ENCODE measurements at places on chromosomes 12 and 14.

- no peak for DNase-seq
These were observed 2.0 kb upstream of the PPP1CC start for GRCh38 chr12:110744601-110745264.

GRCh38 chr12:39503439-39503838 is 60.5 kb upstream of the KIF21A start:
- no peak for DNase-seq

- DNase-seq, result no peak
These were observed 47.2 kb downstream of the SPPL3 start for GRCh38 chr12:120856980-120857379.

DNA sequence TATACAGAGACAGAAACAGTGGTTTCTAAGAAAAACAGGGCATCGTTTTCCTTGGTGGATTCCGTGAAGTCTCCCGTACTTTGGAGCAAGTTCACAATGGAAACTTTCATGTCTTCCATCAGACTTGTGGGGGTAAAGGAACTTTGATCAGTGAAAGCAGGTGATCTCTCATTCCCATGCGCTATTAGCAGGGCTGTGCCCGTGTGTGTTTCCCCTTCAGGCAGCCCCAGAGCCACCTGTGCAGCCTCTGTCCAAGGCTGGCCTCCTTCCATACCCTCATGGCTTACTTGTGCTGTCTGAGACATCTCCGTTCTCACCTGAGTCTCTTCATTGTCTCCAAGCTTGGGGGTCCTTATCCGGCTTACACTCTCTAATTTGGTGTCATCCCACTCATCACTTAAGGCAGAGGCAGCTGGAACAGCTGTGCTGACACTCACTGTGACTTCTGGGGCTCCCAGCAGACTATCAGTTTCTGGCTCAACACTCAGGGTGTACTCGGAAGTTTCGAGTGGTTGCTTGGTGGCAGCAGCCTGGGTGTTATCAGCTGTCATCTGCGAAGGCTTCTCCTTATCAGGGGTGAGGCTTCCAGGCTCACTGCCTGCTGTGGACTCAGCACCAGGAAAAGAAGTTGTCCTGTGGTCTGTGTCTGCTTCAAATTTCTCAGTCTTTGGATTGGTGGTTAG is 13.8 kb downstream of the ARMH4 start:
- no peak for DNase-seq

DNA sequence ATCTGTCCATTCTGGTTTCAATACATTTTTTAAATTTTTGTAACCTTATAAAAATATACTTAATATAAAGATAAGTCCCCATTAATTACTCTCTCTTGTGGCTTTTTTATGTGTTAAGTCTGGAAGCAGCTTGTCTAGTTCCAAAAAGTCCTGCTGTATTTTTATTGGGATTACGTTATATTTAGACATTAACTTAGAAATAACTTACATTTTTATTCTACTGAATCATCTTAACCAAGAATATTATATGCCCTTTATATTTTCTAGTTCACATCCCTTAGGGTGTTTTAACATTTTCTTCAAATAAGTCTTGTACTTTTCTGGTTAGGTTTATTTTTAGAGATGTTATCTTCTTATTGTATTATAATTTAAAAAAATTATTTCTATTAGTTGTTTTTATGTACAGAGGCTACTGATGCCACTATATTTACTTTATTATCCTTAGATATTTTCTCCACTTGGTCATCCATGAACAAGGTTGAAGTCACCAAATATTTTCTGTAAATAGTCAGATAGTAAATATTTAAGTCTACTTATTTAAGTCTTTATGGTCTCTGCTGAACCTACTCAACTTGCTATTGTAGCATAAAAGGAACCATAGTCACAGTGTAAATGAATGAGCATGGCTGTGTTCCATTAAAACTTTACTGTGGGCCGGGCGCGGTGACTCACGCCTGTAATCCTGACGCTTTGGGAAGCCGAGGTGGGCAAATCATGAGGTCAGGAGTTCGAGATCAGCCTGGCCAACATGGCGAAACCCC is 132.4 kb upstream of the NEDD1 start:
- DNase-seq, result no peak

GRCh38 chr14:59811815-59812214 is 58.8 kb downstream of the RTN1 start:
- DNase-seq, result no peak

DNA sequence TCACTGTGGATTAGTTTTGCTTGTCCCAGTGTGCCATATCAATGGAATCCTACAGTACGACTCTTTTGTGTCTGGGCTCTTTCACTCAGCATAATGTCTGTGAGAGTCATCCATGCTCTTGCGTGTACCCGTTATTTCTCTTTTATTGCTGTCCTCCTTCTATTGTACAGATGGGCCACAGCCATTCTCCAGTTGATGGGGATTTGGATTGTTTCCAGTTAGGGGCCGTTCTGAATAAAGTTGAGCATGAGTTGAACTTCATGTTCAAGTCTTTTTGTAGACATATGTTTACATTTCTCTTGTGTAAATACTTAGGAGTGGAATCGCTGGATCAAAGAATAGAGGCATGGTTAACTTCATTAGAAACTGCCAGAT is 38.3 kb downstream of the MYO1H start:
- DNase-seq, result no peak

DNA sequence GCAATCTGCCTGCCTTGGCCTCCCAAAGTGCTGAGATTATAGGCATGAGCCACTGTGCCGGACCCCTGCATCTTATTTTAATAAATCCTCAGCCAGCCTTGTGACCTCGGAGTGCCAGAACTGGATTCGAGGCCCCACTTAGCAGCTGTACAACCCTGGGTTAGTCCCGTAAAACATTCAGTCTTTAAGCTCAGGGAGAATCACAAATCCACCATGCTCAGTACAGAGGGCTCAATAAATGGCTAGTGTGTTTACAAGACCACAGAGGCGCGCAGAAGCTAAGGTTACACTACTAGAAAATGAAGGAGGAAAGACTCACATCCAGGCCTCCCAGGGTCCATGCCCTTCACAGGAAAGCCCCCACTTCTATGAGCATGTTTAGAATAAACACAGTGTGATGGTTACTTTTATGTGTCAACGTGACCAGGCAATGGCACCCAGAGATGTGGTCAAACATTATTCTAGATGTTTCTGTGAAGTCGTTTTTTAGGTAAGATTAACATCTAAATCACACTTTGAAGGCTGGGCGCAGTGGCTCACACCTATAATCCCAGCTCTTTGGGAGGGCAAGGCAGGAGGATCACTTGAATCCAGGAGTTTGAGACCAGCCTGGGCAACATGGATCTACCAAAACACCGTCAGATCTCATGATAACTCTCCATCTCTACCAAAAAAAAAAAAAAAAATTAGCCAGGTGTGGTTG is 55.3 kb downstream of the CLMN start:
- no peak for DNase-seq

- DNase-seq, result peak; percentile 7
These were observed 99.9 kb downstream of the PHETA1 start for GRCh38 chr12:111268738-111269572.

GRCh38 chr12:131535779-131536178 is 175.1 kb upstream of the SFSWAP start:
- no peak for DNase-seq

GRCh38 chr12:12481631-12482030 is 81.0 kb downstream of the DUSP16 start:
- no peak for DNase-seq

- DNase-seq, result no peak
These were observed 16.9 kb upstream of the PPP1R1A start for GRCh38 chr12:54605138-54605970.

GRCh38 chr12:49626169-49626835 is 2.9 kb downstream of the PRPF40B start:
- DNase-seq, result no peak

- no peak for DNase-seq
These were observed 27.6 kb downstream of the WSCD2 start for GRCh38 chr12:108156717-108157116.

DNA sequence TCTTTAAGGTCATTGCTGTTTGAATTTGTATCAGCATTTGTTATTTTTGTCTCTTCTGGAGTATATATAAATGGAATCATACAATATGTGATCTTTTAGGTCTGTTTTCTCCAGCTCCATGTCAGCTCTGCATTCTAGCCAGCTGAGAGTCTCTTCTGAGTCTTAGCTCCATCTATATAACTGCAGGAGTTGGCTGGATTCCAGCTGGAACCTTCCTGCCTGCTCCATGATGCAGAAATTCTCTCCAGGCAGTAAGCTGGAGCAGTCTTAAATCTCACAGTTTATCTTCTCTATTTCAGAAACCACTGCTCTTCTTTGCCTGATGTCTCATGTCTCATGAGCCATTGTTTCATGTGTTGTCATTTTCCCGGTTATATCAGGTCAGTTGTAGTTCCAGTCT is 827.6 kb downstream of the NRXN3 start:
- DNase-seq, result no peak

DNA sequence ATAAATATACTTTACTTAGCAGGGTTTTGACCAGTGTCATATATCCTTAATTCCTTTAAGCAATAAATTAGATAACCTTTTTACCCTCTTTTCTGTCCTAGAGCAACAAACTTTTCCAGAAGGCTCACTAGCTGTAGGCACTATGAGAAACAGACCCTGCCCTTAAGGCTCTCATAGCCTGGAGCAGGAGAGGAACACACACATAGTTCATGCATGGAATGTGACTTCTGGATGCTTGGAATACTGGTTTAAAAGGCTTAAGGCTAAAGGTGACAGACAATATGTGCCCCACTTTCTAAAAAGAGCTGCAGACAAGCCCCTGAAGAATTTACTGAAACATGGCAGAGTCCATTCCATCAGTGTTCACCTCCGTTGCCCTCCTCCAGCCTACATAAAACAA is 237.2 kb downstream of the TTC8 start:
- DNase-seq, result no peak

DNA sequence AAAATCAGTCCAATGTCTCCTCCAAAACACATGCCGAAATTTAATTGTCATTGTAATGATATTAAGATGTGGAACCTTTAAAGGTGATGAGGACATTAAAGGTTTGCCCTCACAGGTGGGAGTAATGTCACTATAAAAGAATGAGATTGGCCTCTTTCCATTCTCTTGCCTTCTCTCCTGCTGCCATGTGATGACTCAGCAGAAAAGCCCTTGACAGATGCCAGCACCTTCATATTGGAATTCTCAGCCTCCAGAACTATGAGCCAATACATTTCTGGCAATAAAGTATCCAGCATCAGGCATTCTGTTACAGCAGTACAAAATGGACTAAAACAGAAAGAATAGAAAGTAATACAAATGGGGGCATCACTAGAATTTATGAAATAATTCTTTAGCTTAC is 609.7 kb downstream of the SLC16A7 start:
- no peak for DNase-seq

- no peak for DNase-seq
These were observed 11.1 kb downstream of the TTC5 start for GRCh38 chr14:20294636-20295035.

DNA sequence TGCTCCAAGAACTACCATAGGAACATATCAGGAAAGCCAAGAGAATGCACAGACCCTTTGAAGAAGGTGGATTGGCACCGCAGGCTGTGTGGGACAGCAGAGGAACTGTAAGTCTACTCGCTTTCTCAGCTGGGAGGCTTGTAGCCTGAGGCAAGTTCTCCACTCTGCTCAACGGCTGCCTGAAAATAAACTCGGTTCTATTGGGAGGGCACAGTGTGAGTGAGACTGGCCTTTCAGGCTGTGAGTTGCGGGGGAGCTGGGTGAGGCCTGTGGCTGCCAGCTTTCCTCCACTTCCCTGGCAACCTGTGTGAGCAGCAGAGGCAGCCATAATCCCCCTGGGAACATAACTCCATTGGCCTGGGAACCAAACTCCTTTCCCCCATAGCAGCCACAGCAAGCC is 132.1 kb downstream of the ANKS1B start:
- no peak for DNase-seq

DNA sequence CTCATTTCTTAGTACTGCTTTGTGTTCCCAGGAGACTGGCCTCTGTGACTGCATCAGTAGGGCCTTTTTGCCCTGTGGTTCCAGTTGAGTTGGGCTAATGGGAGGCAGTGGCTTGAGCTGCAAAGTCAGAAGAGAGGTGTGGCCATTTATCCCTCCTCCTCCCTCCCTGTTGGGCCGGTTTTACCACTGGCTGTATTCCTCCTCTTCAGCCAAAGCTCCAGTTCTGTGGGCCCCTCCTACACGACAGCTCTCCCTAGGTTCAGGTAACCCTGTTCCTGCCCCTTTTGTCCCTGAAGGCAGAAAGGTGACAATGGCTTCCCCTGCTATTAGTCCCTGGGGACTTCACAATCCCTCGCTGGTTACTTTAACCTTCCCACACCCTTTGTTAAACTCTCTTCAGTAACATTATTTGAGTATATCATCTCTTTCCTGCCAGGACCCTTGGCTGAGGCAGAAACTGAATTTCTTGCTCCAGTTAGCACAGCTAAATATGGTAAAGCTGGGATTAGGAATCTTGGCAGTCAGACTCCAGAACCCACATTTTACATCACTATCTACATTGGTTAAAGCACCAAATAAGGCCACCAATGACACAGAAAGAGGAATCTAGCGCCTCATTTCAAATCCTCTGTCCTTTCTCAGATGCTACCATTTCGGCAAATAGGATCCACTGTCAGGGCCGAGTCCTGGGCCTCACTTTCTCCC is 121.9 kb upstream of the SLC35F4 start:
- no peak for DNase-seq

GRCh38 chr12:1391722-1392121 is 202.7 kb downstream of the FBXL14 start:
- DNase-seq, result no peak

DNA sequence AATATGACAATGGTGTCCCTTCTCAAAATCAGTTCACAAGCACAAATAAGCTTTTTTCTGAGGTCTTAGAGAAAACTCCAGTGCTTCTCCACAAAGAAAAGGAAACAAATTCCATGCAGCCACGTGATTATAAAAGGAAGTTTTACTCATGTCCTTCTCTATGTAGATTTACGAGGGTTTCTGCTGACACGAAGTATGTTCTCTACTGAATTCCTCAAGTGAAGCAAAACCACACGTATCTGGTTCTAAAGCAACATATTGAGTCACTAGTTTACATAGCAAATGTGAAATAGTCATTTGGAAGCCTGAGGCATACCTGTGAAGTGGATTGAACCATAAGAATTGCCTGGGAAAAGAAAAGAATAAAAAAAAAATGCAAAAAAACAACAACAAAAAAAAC is 31.9 kb downstream of the BMP4 start:
- no peak for DNase-seq

DNA sequence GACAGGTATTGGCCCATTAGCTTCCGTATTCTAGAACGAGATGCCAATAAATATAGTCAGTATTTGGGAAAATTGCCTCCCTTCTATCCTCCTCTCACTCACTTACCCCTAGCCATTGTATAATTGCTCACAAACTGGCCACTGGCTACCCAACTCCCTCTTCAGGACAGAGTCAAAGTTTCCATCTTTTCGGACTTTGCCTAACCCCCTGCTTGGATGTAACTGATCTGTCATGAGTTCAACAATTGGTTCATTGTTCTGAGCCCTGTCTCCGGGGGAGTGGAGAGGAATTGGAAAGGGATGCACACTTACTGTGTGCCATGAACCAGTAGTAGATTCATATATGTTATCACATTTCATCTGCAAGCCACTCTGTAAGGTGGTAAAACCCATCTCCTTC is 12.2 kb downstream of the MYRFL start:
- no peak for DNase-seq

- DNase-seq, result no peak
These were observed 25.9 kb downstream of the EPS8 start for GRCh38 chr12:15763328-15763727.

GRCh38 chr12:50101663-50102062 is 2.1 kb upstream of the GPD1 start:
- DNase-seq, result no peak
